Progenitor cell of endocrine pancreas (in vitro differentiated cells): ENCODE measurements at places on chromosomes 1 and 21.

- no peak for DNase-seq
Measured at GRCh38 chr1:215830226-215830810, 263.2 kb downstream of the KCTD3 start.

GRCh38 chr21:38993561-38993960, 187.8 kb downstream of the ETS2 start:
- DNase-seq = no peak

DNA sequence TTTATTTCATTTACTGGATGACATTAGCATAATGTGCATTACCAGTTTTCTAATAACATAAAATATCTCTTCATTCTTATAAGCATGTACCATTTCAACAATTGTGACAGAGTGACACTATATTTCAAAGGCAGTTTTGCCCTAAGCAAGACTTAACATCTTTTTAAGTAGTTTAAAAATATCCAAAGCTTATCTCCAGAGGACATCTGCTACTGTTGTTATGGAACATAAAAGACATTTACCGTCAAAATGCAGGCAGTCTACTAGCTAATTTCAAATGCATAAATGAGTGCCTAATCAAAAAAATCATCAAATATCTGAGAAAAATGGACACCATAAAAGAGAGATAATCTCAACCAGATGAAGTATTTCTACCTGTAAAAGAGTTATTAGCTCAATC, 782.4 kb upstream of the BRINP3 start:
- no peak for DNase-seq

- no peak for DNase-seq
Measured at GRCh38 chr1:200042119-200042551, 14.6 kb downstream of the NR5A2 start.

GRCh38 chr1:33055210-33056008, 18.7 kb upstream of the AK2 start:
- DNase-seq = peak; percentile 27

GRCh38 chr1:16006552-16007485, 2.8 kb downstream of the SRARP start:
- DNase-seq = no peak

DNA sequence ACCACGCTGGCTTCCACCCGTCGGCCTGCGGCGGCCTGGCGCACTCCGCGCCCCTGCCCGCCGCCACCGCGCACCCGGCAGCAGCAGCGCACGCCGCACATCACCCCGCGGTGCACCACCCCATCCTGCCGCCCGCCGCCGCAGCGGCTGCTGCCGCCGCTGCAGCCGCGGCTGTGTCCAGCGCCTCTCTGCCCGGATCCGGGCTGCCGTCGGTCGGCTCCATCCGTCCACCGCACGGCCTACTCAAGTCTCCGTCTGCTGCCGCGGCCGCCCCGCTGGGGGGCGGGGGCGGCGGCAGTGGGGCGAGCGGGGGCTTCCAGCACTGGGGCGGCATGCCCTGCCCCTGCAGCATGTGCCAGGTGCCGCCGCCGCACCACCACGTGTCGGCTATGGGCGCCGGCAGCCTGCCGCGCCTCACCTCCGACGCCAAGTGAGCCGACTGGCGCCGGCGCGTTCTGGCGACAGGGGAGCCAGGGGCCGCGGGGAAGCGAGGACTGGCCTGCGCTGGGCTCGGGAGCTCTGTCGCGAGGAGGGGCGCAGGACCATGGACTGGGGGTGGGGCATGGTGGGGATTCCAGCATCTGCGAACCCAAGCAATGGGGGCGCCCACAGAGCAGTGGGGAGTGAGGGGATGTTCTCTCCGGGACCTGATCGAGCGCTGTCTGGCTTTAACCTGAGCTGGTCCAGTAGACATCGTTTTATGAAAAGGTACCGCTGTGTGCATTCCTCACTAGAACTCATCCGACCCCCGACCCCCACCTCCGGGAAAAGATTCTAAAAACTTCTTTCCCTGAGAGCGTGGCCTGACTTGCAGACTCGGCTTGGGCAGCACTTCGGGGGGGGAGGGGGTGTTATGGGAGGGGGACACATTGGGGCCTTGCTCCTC, 1.9 kb downstream of the OLIG2 start:
- DNase-seq = no peak

GRCh38 chr1:45545553-45546310, 4.9 kb upstream of the AKR1A1 start:
- DNase-seq = no peak
